ENCODE measurements at places on chromosomes 16 and 17.

GRCh38 chr16:47139561-47140185 is 4.1 kb downstream of the NETO2 start:
- no peak for DNase-seq

DNA sequence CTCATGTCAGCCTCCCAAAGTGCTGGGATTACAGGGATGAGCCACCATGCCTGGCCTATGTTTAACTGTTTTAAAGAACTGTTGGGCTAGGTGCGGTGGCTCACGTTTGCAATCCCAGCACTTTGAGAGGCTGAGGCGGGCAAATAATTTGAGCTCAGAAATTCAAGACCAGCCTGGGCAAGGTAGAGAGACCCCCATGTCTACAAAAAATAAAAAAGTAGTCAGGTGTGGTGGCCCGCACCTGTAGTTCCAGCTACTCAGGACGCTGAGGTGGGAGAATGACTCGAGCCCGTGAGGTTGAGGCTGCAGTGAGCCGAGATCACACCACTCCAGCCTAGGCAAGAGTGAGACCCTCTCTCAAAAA is 1.9 kb upstream of the ITGAL start:
- no peak for DNase-seq

- DNase-seq, result no peak
Measured at GRCh38 chr17:64326420-64327054, 63.5 kb upstream of the TEX2 start.

- DNase-seq, result no peak
Measured at GRCh38 chr17:74862108-74862901, 2.6 kb upstream of the GRIN2C start.

GRCh38 chr17:58156839-58157803 is 8.9 kb downstream of the OR4D1 start:
- DNase-seq, result no peak

- no peak for DNase-seq
Measured at GRCh38 chr17:47968836-47969235, 2.1 kb upstream of the CDK5RAP3 start.

- DNase-seq, result no peak
Measured at GRCh38 chr17:50035945-50036344, 20.0 kb upstream of the ITGA3 start.

GRCh38 chr17:3918372-3919122 is 2.3 kb upstream of the P2RX1 start:
- no peak for DNase-seq

DNA sequence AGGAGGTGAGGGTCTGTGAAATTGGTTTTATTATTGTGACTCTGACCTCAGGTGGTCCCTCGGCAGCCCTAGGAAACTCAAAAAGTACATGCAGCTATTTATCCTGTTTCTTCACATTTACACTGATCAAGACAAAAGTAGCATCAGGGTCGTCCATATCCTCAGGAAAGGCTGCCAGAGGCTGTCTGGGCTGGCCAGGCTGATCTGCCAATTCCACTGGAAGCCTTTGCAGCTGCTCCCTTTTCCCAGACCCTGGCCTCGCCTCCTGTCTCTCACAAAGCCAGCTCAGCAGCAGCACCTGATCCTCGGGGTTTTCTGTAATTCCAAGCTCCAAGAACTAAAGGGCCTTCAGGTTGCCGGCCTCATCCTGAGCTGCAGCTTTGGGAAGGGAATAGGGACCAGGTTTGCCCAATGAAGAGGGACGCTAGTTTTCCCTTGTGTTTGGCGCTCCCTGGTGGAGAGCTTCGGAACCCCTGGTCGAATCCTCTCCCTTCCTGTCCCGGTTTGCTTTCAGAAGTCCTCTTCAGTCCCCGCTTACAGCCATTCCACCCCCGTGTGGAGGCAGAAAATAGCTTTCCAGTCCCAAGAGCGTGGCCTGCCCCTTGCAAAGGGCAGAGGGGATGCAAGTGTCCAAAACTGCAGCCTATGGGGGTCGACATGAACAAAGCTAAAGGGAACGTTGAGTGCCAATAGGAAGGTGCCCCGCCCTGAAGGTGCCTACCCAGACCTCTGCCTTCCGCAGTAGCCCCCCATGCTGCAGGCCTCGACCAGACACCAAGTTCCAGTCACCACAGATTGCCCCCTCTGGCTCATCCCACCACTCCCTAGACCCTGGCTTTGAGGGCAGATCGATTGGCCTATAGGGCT is 13.4 kb downstream of the MFSD6L start:
- DNase-seq, result peak; percentile 10

DNA sequence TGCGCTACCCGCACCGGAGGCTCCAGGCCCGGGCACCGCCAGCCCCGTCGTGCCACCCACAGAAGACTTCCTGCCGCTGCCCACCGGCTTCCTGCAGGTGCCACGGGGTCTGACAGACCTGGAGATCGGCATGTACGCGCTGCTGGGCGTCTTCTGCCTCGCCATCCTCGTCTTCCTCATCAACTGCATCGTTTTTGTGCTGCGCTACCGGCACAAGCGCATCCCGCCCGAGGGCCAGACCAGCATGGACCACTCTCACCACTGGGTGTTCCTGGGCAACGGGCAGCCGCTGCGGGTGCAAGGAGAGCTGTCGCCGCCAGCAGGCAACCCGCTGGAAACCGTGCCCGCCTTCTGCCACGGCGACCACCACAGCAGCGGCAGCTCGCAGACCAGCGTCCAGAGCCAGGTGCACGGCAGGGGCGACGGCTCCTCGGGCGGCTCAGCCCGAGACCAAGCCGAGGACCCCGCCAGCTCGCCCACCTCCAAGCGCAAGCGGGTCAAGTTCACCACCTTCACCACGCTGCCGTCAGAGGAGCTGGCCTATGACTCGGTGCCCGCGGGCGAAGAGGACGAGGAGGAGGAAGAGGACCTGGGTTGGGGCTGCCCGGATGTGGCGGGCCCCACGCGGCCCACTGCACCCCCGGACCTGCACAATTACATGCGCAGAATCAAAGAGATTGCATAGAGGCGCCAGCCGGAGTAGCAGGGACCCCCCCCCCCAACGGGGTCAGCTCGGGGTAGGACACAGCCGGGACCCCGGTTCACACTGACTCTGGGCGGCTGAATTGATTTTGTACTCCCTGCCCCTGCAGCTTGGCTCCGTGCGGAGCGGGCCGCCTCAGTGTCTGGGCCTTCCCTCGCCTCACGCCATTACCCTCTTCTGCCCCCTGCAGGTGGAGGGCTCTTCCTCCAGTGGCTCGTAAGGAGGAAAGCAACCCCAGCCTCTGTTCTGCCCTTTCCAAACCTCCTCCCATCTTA is 58.5 kb downstream of the TMEM132E start:
- DNase-seq, result peak; percentile 16

DNA sequence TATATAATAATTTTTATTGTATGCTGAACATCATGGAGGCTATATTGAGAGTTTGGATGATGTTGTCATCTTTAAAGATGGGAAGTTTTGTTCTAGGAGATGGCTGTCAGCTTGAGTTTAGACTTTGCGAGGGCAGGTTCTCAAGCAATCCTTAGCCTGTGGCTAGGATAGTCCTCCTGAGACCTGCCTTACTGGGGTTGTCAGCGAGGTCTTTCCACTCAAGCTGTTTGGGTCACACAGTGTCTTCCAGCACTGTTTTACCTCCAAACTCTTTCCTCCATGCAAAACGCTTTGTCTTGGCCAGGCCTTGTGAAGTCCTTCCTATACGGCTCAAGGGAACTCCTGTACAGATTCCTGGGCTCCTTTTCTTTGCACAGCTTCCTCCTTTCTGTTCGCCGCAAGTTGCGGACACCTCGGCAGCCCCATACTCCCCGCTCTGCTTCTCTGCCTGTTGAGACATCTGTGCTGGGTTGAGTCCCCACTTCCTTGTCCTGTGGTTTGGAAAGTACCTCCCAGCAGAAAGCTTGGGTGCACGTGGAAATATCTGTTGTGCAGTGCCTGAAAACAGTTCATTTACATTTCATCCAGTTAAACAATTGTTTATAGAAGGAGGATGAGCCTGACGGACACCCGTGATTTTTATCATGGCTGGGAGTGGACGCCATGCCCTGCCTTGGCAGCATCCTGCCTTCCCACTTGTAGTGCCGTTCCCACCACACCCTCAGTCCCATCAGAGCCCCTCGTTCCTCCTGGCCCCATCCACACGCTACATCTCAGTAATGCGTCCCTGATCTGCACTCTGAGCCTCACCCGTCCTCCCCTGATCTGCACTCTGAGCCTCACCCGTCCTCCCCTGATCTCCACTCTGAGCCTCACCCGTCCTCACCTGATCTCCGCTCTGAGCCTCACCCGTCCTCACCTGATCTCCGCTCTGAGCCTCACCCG is 55.0 kb upstream of the CBFA2T3 start:
- DNase-seq, result no peak

GRCh38 chr17:8366231-8366630 is 10.3 kb downstream of the KRABD2 start:
- DNase-seq, result peak; percentile 17

- no peak for DNase-seq
Measured at GRCh38 chr16:54072237-54072636, 214.3 kb downstream of the IRX3 start.

DNA sequence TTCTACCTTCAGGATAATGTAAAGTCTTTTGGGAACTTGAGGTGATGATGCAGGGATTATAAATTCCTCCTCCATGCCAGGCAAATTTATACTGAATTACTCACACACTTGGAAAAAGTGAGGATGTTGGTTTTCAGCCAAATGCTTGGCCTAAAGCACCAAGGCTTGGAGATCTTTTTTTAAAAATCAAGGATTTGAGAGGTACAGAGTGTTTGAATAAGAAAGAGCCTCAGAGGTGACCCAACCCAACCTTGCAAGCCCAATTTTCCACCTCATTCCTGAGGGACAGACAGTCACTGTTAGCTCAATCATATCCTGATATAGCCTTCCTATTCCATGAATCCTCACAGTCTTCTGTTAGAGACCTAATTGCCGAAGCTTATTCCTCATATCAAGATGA is 14.0 kb downstream of the GRIN2A start:
- no peak for DNase-seq

GRCh38 chr17:30396129-30396528 is 17.4 kb downstream of the CPD start:
- DNase-seq, result no peak

- DNase-seq, result no peak
Measured at GRCh38 chr17:40361925-40362695, 2.4 kb downstream of the GJD3 start.

- DNase-seq, result no peak
Measured at GRCh38 chr16:81277541-81278080, 37.2 kb upstream of the GAN start.

GRCh38 chr16:27452569-27453493 is 50.9 kb downstream of the IL21R start:
- no peak for DNase-seq

- no peak for DNase-seq
Measured at GRCh38 chr17:81509972-81510784, 2.4 kb downstream of the ACTG1 start.

GRCh38 chr16:47978491-47979163 is 177.2 kb downstream of the ABCC12 start:
- DNase-seq, result no peak

DNA sequence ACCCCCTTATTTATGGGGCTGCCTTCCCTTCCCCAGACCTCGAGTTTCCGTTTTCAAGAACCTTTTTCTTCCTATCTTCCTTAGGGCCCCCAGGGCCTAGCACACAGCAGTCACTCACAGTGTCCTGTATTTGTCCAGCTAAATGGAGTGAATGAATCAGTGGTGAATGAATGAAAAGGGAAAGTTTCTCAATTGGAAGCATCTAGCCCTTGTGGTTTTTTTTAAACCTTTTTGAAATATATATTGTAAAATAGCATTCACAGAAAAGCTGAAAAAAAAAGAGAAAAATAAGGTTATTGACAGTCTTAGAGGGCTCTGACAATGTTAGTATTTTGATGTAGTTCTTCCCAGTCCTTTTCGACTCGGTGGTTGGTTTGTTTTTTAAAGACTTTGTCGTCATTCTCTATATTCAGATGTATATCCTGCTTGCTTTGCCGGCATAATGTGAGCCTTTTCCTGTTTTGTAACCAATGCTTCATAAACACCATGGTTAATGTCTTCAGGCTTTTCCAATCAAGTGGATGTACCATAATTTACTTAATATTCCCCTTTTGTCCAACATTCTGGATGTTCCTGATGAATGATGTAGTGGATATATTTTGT is 45.3 kb downstream of the RAI1 start:
- DNase-seq, result no peak

GRCh38 chr16:74844041-74844980 is 69.7 kb upstream of the FA2H start:
- no peak for DNase-seq

DNA sequence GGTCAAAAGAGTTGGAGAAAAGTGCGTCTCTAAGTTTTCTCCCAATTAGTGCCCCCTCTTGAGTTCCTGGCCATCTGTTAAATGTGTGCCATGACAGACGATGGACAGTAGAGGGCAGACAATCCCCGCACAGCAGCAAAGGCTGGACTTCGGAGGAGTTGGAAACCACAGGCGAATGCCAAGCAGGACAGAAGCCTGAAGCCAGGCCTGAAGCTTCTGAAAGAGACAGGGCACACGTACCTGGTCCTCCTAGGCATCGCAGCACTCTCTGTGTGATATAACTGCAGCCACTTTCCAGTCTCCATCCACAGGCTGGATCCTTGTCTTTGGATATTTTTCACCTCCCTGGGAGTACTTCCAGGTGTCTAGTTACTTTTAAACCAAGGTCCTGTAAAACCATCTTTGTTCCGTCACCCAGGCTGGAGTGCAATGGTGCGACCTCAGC is 14.5 kb downstream of the C17orf100 start:
- DNase-seq, result peak; percentile 67
